ENCODE measurements at places on chromosomes 2 and 18.

DNA sequence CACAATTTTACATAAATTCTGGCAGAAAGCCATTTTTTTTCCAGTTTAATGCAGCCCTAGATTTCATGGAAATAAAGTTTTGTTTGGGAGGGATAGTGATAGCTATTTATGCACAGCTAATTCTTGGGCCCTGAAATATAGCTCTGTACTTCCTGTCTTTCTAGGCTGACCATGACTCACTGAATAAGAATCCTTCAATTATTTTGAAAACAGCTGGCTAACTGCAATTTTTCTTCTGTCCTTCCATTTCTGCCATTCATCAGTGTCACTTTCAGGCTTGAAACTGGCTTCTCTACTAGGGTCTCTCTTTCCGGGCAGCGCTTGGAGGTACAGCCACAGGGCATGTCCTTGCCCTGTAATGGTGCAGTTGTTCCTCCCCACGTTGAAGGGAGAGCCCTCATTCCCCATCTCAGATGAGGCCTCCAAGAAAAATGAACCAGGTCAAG is 97.1 kb upstream of the TMEM178A start:
- no peak for DNase-seq
- no peaks in the 10 kb centered on the region for H3K4me1 ChIP-seq
- H3K27ac ChIP-seq: no peak overlapping the region
- no peak overlapping the region for H3K4me3 ChIP-seq
- peaks cover 3% of the 10 kb centered on the region for H3K36me3 ChIP-seq

DNA sequence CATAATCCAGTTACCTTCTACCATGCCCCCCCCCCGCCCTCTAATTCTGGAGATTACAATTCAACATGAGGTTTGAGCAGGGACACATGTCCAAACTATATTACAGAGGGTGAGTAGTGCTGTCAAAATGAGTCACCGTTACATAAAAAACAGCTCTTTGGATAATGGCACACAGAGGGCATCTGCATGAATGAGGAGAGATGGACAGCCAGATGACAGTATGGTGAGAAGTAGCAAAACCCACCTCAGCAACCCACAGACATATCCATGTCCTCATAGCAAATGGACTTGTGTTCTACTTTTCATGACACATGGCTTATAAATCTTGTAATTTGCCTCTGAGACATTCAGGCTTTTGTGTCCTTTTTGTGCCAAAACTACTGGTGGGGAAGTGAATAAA is 132.0 kb downstream of the EML6 start:
- no peak overlapping the region for H3K4me3 ChIP-seq
- peaks cover 4% of the 10 kb centered on the region for H3K27me3 ChIP-seq
- no peak overlapping the region for H3K27ac ChIP-seq
- no peaks in the 10 kb centered on the region for H3K4me1 ChIP-seq

GRCh38 chr2:177098001-177098613 is 114.5 kb upstream of the HNRNPA3 start:
- no peak overlapping the region for H3K4me3 ChIP-seq
- no peaks in the 10 kb centered on the region for H3K4me1 ChIP-seq
- no peaks in the 10 kb centered on the region for H3K36me3 ChIP-seq
- H3K27me3 ChIP-seq: peaks cover 18% of the 10 kb centered on the region
- DNase-seq: no peak

GRCh38 chr2:202335791-202336467 is 40.2 kb upstream of the BMPR2 start:
- no peaks in the 10 kb centered on the region for H3K4me1 ChIP-seq
- no peak overlapping the region for H3K27ac ChIP-seq
- no peaks in the 10 kb centered on the region for H3K27me3 ChIP-seq
- no peaks in the 10 kb centered on the region for H3K36me3 ChIP-seq
- no peak overlapping the region for H3K4me3 ChIP-seq
- no peak for DNase-seq

DNA sequence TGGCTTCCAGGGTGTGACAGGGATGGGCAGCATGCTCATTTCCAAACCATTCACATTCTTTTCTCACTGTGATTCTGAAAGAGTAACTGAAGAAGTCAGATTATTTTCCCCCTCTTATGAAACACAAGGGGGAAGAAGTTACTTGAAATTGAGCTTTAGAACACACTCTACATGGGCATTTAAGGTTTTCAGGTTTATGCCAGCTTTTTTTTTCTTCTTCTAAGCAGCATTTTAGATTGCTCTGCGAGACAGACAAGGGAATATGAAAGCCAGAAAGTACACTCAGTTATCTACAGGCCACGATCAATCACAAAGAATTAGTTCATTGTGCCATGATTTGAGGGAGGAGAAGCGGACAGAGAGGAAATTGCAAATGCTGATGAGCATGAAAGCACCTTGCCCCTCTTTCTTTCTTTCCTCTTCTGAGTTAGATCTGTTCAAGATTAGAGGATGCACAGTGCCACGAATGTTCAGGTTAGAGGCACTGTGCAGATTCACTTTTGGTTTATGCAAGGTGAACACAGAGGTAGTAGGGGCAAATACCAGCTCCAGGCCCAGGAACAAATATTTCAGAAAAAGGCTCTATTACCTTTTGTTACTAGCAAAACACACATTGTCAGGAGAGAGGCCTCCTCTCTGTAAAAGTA is 49.2 kb downstream of the CXCR4 start:
- no peak for DNase-seq
- peak overlapping the region; percentile 57 for H3K27ac ChIP-seq
- H3K4me1 ChIP-seq: peaks cover 44% of the 10 kb centered on the region
- no peaks in the 10 kb centered on the region for H3K27me3 ChIP-seq
- peak overlapping the region; percentile 18 for H3K4me3 ChIP-seq
